ENCODE measurements at places on chromosomes 3 and 15.

DNA sequence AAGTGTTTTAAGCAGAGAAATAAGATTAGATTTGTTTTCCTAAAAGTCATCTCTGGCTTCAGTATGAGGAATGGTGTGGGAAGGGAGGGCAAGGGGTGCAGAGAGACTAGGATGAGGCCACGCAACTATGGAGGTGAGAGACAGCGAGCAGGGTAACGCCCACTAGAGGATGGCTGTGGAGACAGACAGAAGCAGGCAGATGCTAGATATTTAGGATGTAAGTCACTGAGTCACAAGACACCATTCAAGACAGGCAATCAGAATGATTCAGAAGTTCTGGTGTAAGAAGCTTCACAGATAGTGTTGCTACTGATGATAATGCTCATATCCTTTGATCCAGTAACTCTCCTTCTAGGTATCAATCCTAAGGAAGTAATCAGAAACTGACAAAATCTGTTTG, 19.1 kb downstream of the HSPBAP1 start:
- no peak for DNase-seq

DNA sequence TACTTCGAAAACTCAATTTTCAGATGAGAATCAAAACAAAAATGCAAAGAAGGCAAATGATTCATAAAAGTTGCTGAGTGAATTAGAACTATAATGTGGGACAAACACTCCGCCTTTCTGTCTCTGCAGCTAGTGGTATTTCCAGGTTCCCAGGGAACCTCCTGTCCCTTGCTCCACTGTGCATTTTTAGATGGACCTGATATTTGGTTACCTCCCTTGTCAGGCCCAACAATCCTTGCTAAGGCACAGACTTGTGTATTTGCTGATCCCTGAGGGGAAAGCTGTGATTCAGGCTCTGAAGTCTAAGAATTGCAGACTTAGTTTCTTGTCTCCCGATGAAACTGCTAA, 162.7 kb downstream of the LPP start:
- DNase-seq = no peak

- DNase-seq = no peak
Measured at GRCh38 chr3:16486951-16487480, 26.5 kb downstream of the RFTN1 start.

DNA sequence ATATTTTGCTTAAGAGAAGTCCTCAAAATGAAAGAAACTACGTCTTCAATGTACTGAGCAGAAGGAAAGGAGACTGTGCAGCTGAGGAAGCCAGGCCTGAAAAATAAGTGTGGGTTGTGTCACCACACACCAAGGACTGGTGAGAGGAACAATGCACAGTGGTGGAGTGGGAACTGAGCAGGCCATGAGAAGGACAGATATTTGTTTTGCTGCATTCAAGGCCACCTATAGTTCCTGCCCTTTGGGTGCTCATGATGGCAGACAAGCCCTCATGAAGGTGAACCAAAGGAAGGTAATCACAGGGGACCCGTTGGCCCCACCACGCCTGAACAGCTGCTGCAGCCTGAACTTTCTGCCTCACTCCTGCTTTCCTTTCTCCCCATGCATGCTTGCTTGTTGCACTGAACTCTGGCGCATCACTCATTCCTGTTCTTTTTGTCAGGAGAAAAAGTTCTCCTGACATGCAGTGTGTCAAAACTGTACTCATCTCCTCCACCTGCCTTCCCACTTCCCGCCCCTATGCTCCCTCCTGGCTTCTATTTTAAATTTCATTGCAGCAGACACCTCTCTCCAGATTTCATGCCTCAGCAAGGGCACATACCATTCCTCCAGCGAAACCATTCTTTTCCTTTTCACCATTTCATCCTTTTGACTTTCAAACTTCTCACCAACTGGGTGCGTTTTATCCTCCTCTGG, 2.2 kb upstream of the RNF7 start:
- DNase-seq = no peak

GRCh38 chr3:36840453-36840921, 76.1 kb upstream of the DCLK3 start:
- no peak for DNase-seq

- DNase-seq = no peak
Measured at GRCh38 chr15:52016316-52016715, 2.7 kb upstream of the MAPK6 start.

GRCh38 chr15:45146405-45146804, 16.6 kb downstream of the DUOX1 start:
- no peak for DNase-seq

DNA sequence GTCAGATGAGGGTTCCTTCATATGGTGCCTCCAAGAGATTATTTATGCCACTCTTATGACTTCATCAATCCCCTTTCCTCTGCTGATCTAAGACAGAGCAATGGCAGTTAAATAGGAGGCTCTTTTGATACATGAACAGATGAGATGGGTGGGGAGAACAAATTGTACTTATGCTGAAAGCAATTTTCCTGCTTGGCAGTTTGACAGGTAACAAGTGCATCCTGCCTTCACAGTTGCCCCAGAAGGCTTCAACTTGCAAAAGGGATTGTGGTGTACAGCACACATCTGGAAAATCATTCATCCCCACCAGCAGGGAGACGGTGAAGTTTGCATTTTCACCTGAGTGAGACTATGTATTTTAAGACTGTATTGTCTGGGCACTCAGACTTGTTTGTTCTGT, 27.3 kb downstream of the ENTPD3 start:
- no peak for DNase-seq

Measured in stimulated activated CD4-positive, alpha-beta T cell treated with anti-CD3 and anti-CD28 coated beads, Interleukin-15, amount 100 ng/mL, for 1 hour (primary cell).